T-helper 17 cell (primary cell): ENCODE measurements at places on chromosomes 3 and 15. TPM values are rescaled to one million over a fixed set of nuclear protein-coding genes. Genes with fewer than 3 reads are reported as not detected.

DNA sequence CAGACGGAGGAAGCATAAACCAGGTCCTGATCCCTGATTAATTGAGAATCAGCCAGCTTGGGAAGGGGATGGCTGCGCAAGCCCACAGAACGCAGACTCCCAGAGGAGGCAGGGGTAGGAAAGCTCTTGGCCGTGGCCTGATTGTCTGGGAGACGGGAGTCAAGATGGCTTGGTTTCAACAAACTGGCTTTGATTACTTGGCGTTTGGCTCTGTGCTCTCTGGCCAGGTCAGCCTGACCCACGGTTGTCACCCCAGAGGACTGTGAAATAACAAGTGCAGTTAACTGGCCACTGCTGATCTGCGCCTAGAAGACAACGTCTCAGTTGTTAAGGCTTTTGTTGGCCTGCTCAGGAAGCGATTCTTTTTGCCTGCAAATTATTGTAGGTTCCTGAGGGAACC lies 387.0 kb upstream of the PROK2 start:
- no peak overlapping the region for H3K4me3 ChIP-seq
- peaks cover 39% of the 10 kb centered on the region for H3K27me3 ChIP-seq
- peaks cover 2% of the 10 kb centered on the region for H3K4me1 ChIP-seq
- no peak for DNase-seq
- H3K36me3 ChIP-seq, result no peaks in the 10 kb centered on the region

DNA sequence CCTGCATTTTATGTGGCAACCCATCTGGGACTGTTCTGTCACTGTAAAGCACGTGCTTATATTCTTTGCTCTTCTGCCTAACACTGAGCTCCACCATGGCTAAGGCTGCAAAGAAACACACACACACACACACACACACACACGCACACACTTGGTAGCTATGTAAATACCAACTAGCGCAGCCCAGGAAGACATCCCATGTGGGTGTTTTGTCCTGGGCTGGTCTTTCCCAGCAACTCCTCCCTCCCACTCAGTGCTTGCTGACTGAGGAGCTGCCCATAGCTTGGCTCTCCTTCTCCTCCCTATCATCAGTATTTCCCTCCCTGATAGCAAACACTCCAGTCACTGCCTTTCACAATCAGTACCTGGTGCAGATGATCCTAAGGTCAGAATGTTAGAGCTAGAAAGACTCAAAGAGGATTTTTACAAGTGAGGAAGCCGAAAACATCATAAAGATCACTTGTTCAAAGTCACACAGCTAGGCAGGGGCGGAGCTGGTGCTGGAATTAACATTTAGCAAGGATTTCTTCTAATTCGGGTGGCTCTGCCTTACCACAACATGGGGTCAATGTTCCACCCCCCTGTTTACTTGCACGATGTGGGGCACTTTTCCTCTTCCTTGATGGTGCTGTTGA lies 377.1 kb upstream of the TBL1XR1 start:
- DNase-seq, result no peak
- no peaks in the 10 kb centered on the region for H3K36me3 ChIP-seq
- no peak overlapping the region for H3K27ac ChIP-seq

DNA sequence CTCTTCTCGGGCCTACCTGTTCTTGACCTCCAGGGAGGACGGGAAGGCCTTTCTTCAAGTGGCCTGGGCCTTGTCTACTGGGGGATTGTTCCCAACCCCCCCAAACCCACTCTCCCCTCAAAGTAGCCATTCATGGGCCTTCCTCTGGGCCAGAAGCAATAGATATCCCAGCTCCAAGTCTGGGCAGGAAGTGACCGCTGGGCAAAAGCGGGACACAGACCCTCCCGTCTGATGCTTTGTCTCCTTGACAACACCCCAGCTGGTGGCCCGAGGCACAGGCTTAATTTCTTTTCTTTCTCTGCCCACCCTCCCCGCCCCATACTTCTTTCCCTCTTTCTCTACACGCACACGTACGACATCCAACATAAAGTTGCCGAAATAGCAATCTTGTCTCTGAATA lies 41.4 kb upstream of the FEZF2 start:
- H3K4me1 ChIP-seq, result no peaks in the 10 kb centered on the region
- peaks cover 4% of the 10 kb centered on the region for H3K27me3 ChIP-seq
- no peak overlapping the region for H3K4me3 ChIP-seq
- H3K36me3 ChIP-seq, result no peaks in the 10 kb centered on the region

GRCh38 chr3:156433910-156434309 lies 121.0 kb downstream of the SSR3 start:
- DNase-seq, result no peak
- peaks cover 41% of the 10 kb centered on the region for H3K27me3 ChIP-seq
- H3K27ac ChIP-seq, result no peak overlapping the region
- H3K36me3 ChIP-seq, result no peaks in the 10 kb centered on the region
- H3K4me1 ChIP-seq, result peaks cover 9% of the 10 kb centered on the region
- H3K4me3 ChIP-seq, result no peak overlapping the region

GRCh38 chr15:80977627-80978036 lies 12.0 kb downstream of the MESD start:
- peaks cover 2% of the 10 kb centered on the region for H3K36me3 ChIP-seq
- peak overlapping the region; percentile 76 for H3K27ac ChIP-seq
- no peaks in the 10 kb centered on the region for H3K27me3 ChIP-seq
- no peak overlapping the region for H3K4me3 ChIP-seq
- H3K4me1 ChIP-seq, result peaks cover 30% of the 10 kb centered on the region

DNA sequence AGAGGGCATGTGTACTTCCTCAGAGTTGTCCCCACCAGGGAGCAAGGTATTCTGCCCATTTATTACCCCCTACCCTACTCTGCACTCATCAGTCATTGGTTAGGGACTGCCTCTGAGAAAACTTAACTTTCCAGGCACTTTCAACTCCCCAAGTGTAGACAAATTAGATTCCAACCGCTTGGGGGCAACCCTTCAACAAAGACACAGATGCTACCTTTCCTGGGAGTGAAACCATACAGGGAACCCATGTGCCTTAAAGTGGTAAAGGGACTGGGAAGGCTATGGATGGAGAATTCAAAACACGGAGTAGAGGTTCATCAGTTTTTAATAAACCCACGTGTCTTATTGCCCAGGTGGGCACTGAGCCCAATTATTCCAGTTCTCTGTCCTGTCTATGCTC lies 19.4 kb upstream of the UBE2E2 start:
- H3K27me3 ChIP-seq, result no peaks in the 10 kb centered on the region
- no peak overlapping the region for H3K27ac ChIP-seq
- no peaks in the 10 kb centered on the region for H3K36me3 ChIP-seq
- H3K4me1 ChIP-seq, result no peaks in the 10 kb centered on the region
- H3K4me3 ChIP-seq, result no peak overlapping the region

GRCh38 chr3:196193736-196194541 lies 17.3 kb downstream of the ZDHHC19 start:
- peaks cover 24% of the 10 kb centered on the region for H3K4me1 ChIP-seq
- no peaks in the 10 kb centered on the region for H3K27me3 ChIP-seq
- H3K4me3 ChIP-seq, result no peak overlapping the region
- no peak for DNase-seq
- H3K36me3 ChIP-seq, result peaks cover 4% of the 10 kb centered on the region

DNA sequence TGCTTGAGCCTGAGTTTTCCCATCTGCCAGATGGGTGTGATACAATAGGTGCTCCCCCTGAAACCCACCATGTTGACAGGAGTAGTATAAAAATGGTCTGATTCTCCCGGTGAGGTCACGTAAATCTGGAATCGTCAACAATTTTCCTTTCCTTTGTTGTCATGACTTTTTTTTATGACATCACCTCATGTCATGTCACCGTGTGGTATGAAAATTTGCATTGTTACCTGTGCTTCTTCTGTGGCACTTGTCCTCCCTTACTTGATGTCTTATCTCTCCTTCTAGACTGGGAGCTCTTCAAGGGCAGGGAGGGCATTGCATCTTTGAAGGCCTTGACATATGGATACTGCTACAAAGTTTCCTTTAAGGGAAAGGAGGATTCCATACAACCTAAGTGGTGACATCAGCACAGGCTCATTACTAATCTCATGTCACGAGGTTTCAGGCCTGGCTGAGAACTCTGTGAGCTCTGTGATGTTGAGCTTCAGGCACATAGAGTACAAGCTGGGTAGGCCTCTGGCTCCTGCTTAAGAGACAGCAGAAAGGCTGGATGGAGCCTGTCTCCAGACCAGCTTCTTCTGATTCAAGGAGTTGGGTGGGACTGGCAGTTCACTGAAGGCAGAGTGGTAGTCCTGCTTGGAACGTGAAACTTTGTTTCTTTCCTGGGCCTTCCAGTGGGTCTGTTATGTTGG lies 66.3 kb downstream of the LPP start:
- H3K36me3 ChIP-seq, result peaks cover 9% of the 10 kb centered on the region
- H3K27me3 ChIP-seq, result no peaks in the 10 kb centered on the region
- H3K27ac ChIP-seq, result no peak overlapping the region

DNA sequence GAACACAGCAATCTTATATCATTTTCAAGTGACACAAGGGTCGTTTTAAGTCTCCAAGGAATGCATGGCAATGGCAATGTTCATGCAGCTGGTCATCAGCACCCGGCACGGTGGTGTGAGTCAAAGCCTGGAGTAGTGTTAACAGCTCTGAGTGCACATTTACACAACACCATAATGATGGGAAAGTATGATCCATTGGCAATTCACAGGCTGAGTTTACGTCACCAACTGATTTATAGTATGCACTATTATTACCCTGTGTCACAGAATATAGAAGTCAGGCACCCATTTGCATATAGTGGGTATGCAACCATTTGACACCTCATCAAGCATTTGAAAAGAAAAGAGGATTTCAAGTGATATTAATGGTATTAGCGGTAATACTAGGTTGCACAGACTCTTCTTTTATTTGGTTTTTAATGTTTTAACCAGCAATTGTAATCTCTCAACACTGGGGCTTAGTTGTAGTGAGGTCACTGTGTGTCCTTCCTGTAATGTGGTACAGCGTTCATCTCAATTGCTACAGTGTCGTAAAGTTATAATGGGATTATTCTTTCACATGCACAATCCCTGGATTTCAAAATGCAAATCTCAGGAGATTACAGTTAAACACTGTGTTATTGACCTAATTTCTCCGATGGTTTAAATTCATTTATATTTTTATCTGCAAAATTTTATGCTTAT lies 113.8 kb downstream of the C3orf38 start:
- no peaks in the 10 kb centered on the region for H3K27me3 ChIP-seq
- no peak for DNase-seq
- H3K4me3 ChIP-seq, result no peak overlapping the region

DNA sequence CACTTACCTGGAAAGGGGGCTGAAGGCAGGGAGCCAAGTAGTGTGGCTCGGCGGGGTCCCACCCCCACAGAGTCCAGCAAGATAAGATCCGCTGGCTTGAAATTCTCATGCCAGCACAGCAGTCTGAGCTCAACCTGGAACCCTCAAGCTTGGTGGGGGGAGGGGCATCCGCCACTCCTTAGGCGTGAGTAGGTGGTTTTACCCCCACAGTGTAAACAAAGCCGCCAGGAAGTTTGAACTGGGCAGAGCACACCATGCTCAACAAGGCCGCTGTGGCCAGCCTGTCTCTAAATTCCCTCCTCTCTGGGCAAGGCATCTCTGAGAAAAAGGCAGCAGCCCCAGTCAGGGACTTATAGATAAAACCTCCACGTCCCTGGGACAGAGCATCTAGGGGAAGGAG lies 156.3 kb downstream of the KBTBD8 start:
- H3K27me3 ChIP-seq, result no peaks in the 10 kb centered on the region
- H3K27ac ChIP-seq, result no peak overlapping the region
- no peaks in the 10 kb centered on the region for H3K4me1 ChIP-seq
- no peak for DNase-seq
- H3K4me3 ChIP-seq, result no peak overlapping the region
- H3K36me3 ChIP-seq, result no peaks in the 10 kb centered on the region

DNA sequence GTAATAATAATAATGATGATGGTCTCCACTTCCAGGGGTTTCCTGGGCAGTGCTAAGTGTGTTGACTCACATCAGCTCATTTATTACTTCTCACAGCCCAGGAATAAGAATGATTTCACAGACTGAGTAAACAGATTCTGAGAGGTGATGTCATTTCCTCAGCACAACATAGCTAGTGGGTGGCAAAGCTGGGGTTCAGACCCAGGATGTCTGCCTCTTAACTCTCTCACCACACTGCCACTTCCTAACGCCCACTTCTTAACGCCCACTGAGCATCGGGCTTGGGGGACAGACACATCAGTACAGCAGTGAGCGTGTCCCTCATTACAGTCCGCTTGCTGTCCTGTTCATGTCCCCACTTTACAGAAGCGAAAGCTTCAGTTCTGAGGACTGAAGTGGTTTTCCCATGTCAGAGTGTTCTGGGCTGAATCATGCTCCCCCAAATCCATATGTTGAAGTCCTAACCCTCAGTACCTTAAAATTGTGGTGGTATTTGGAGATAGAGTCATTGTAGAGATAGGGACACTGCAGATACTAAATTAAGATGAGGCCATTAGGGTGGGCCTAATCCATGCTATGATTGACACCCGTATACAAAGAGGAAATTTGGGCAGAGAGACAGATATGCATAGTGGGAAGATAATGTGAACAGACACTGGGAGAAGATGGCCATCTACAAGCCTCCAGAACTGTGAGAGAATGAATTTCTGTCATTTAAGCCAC lies 68.0 kb downstream of the ATP2B2 start:
- no peaks in the 10 kb centered on the region for H3K36me3 ChIP-seq
- no peaks in the 10 kb centered on the region for H3K27me3 ChIP-seq
- peak overlapping the region; percentile 82 for H3K27ac ChIP-seq
- no peak overlapping the region for H3K4me3 ChIP-seq
- peaks cover 17% of the 10 kb centered on the region for H3K4me1 ChIP-seq

GRCh38 chr3:129663930-129664646 lies 57.6 kb upstream of the PLXND1 start:
- H3K4me3 ChIP-seq, result no peak overlapping the region
- no peak overlapping the region for H3K27ac ChIP-seq
- H3K27me3 ChIP-seq, result no peaks in the 10 kb centered on the region
- no peaks in the 10 kb centered on the region for H3K36me3 ChIP-seq
- H3K4me1 ChIP-seq, result peaks cover 6% of the 10 kb centered on the region

GRCh38 chr3:142863930-142864920 lies 24.7 kb downstream of the PCOLCE2 start:
- peaks cover 10% of the 10 kb centered on the region for H3K36me3 ChIP-seq
- no peak for DNase-seq
- peaks cover 47% of the 10 kb centered on the region for H3K27me3 ChIP-seq
- H3K27ac ChIP-seq, result peak overlapping the region; percentile 56

The MOBP gene
- not detected for total RNA-seq

The SLC51A gene
- not detected for total RNA-seq

The CYP8B1 gene
- total RNA-seq, result not detected

The TRPM7 gene
- total RNA-seq, result 44.2 TPM

The LYZL4 gene
- total RNA-seq, result not detected

The CD86 gene
- 1.3 TPM for total RNA-seq

The ESYT3 gene
- 0.40 TPM for total RNA-seq

The SKOR1 gene
- 2.7 TPM for total RNA-seq

The CLSTN2 gene
- total RNA-seq, result not detected

The NT5DC2 gene
- 2.3 TPM for total RNA-seq

The RARRES1 gene
- total RNA-seq, result not detected

The CASR gene
- total RNA-seq, result 1.3 TPM
